ENCODE measurements at places on chromosomes 5 and 9.

DNA sequence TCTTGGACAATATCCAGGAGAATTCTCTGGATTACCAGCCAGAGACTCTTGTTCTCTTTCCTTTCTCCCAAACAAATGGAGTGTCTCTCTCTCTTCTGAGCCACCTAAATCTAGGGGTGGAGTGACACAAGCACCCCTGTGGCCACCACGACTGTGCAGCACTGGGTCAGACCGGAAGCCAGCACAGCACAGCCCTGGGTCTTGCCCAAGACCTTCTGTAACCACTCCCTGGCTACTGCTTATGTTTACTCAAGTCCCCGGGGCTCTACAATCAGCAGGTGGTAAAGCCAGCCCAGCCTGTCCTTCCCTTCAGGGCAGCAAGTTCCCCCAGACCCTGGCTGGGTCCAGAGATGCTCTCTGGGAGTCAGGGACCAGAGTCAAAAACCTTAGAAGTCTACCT lies 110.0 kb upstream of the TUT7 start:
- no peak for DNase-seq

DNA sequence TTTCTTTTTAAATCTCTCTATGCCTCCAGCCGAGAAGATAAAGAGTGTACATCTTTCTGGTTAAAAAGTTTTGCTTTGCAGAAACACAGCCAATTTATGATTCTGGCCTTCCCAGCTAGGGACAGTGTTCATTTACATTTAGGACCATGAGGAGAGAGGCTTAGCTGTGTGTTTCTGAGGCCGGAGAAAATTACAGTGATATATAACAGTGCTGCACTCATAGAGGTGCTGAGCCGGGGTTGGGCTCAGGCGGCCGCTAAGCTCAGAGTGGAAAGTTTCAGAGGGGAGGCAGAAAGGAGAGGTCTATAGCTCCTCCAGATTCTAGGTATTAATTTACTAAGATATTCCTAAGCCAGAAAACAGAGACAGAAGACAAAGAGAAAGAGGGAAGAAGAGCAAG lies 37.0 kb upstream of the LCP2 start:
- no peak for DNase-seq

GRCh38 chr5:23411200-23411599 lies 96.2 kb upstream of the PRDM9 start:
- no peak for DNase-seq

GRCh38 chr9:5301544-5301943 lies 3.0 kb downstream of the RLN2 start:
- DNase-seq = no peak

DNA sequence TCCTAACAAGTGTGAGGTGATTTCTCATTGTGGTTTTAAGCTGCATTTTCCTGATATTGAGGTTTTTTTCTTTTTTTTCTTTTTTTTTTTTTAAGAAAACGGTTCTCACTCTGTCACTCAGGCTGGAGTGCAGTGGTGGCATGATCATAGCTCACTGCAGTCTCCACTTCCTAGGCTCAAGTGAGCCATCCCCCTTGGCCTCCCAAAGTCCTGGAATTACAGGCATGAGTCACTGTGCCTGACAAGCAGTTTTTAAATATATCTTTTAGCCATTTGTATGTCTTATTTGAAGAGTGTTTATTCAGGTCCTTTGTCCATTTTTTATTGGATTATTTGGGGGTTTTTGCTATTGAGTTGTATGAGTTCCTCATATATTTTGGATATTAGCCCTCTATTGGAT lies 53.8 kb downstream of the GCNT1 start:
- DNase-seq = no peak

DNA sequence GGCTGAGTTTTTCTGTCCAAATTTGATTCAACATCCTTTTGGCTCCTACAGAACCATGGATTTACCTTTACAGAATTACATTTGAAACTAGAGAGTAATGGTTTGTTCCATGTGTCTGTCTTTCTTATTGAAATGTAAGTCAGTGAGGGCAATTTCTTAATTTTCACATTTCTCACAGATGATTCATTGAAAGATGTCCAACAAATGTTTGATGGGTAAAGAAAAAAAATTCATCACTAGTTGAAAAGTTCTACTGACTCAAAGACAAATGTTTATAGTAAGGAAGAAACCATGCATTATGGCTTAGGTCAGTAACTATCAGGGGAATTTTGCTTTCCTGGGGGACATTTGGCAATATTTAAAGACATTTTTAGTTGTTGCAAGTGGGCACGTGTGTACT lies 131.6 kb upstream of the TRPM3 start:
- no peak for DNase-seq

Data from activated CD8-positive, alpha-beta memory T cell treated with anti-CD3 and anti-CD28 coated beads for 1 hour (primary cell).